Left lung (tissue), 14 donors: ENCODE measurements at places on chromosomes 1 and 21. TPM values are rescaled to one million over a fixed set of nuclear protein-coding genes. Genes with fewer than 3 reads are reported as not detected.

DNA sequence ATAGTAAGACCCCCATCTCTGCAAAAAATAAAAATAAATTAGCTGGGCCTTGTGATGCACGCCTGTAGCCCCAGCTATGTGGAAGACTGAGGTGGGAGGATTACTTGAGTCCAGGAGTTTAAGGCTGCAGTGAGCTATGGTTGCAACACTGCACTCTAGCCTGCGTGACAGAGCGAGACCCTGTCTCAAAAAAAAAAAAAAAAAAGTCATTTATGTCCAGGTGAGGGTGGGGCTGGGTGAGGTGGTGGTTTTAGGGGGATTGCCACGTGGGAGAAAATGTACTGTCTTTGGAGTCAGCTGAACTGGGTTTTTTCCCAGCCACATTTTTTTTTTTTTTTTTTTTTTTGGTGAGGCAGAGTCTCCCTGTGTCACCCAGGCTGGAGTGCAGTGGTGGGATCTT is 6.7 kb downstream of the PIK3CD start:
- DNase-seq = no peak

The LCE3D gene
- not detected for polyA plus RNA-seq

DNA sequence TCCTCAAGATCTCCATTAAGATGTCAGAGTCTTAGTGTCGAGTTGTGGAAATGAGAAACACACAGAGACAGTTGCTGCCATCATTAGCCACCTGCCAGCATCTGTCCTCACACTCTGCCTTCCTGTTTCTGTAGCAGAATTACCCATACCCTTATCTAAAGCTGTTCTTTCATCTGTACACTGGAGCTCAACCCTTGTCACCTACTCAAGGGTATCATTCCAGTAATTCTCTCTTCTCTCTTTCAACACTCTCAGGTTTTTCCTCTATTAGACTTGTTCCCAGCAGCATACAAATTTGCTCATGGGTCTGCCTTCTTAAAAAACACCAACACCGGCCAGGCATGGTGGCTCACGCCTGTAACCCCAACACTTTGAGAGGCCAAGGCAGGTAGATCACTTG is 27.4 kb upstream of the RNF2 start:
- DNase-seq = no peak

- DNase-seq = peak; percentile 30
Observed at GRCh38 chr1:30406996-30407864, 316.2 kb downstream of the MATN1 start.

- peak; percentile 41 for DNase-seq
Observed at GRCh38 chr1:41662765-41663437, 178.4 kb upstream of the EDN2 start.

GRCh38 chr1:47219590-47220220 is 12.3 kb downstream of the TAL1 start:
- DNase-seq = no peak

The DRAXIN gene
- polyA plus RNA-seq = 2.2 TPM

The AMY2A gene
- polyA plus RNA-seq = 0.35 TPM

- DNase-seq = no peak
Observed at GRCh38 chr1:5953386-5953785, 38.8 kb downstream of the NPHP4 start.

DNA sequence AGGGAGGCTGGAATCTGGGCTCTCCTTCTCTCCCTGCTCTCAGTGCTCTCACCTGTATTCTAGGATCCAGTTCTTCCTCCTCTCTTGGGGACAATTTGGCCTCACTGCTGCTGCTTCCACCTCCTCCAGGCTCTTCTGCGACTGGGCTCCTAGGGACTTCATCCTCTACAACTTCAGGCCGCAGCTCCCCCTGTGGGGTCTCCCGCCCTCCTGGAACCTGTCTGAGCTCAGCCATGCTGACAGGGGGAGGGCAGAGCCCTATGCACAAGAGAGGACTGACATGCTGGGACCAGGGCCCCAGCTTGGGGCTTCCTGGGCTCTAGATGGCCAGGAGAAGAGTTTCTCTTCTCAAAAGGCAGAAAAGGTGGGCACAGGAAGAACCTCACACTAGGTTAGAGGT is 1.0 kb downstream of the SH3BP5L start:
- no peak for DNase-seq

DNA sequence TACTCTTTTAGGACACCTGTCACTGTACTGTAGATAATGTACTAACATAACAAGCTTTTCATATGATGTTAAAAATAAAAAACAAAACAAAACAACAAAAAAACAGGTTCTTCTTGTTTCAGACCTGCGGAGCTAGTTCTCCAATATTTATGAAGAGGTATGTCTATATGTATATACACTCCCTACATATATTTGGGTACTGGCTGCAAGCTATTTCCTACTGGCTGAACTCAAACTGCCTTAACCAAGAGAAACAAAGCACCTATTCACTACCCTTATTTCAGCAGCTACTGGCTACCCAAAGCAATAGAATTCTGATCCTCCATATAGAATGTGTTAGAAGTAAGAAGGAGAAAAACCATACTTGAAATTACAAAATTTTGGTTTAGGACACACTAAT is 73.5 kb downstream of the ABL2 start:
- no peak for DNase-seq

- DNase-seq = no peak
Observed at GRCh38 chr1:34373912-34374311, 197.2 kb downstream of the C1orf94 start.

- DNase-seq = no peak
Observed at GRCh38 chr1:107622966-107623365, 342.0 kb downstream of the VAV3 start.

GRCh38 chr1:24641646-24642151 is 1.4 kb upstream of the SRRM1 start:
- DNase-seq = no peak

DNA sequence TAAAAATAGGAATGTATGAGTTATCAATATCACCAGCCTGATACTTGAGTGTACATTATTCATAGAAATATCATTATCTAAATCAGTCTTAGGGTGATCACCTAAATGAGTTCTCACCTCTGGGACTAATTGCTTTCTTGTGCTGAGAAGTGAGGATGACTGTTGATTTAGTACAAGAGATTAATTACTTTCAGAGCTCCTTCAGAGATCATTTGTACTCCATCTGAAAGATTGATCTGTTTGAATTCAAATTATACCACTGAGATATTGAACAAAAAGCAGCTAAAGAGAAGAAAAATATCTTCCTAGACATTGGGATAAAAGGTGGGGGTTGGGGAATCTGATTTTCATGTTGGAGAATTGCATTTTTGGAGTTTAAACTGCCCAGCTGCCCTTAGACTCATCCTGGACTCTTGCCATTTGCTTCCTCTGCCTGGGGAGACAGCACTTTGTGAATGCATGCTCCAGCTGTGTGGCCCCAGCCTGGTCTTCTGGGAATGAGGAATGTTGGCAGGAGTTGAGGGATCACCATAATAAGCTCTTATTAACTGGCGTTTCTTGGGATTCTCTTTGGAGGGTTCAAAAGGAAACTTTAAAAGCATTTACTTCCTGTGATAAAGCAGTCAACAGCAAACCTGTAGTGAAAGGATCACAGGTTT is 19.7 kb upstream of the PGBD2 start:
- no peak for DNase-seq
